ENCODE measurements at places on chromosomes 5 and 9. TPM values are rescaled to one million over a fixed set of nuclear protein-coding genes. Genes with fewer than 3 reads are reported as not detected.

The TCF7 gene
- 0.31 TPM for total RNA-seq

The CCNO gene
- total RNA-seq = 0.16 TPM

The OTP gene
- not detected for total RNA-seq

The OTULINL gene
- total RNA-seq = 0.49 TPM

The FBN2 gene
- total RNA-seq = 5.7 TPM

The IRX2 gene
- total RNA-seq = not detected

The GDA gene
- not detected for total RNA-seq
